ENCODE measurements at places on chromosomes 6 and 20.

DNA sequence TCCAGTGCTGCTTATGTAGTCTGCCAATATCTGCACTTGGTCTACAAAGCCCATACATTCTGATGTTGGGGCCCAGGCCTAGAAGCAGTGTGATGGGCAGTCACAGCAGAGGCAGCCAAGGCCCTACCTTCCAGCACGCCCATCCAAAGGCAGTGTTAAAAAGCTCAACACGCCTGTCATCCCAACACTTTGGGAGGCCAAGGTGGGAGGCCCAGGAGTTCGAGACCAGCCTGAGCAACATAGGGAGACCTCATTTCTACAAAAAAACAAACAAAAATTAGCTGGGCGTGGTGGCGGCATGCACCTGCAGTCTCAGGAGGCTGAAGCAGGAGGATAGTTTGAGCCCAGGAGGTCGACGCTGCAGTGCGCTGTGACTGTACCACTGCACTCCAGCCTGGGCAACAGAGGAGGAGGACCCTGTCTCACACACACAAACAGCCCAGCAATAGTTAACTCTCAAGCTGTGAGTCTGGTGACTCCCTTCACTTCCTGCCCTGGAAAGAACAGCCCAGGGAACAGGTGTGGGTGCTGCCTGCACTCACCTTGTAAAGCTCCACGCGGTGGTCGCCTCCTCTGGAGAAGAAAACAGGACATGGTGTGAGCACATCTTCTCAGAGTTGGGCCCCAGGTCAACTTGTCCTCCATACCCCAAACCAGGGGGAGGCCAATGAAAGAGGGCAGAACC lies 68.8 kb downstream of the PYGB start:
- DNase-seq = no peak

GRCh38 chr6:99780556-99780885 lies 173.9 kb downstream of the PRDM13 start:
- DNase-seq = no peak

GRCh38 chr6:138724015-138724414 lies 49.6 kb upstream of the CCDC28A start:
- DNase-seq = no peak

GRCh38 chr6:34992376-34992775 lies 103.3 kb downstream of the ANKS1A start:
- DNase-seq = no peak

- DNase-seq = no peak
Measured at GRCh38 chr6:123849406-123849805, 45.7 kb downstream of the NKAIN2 start.

GRCh38 chr6:19757036-19757435 lies 80.1 kb upstream of the ID4 start:
- no peak for DNase-seq

- no peak for DNase-seq
Measured at GRCh38 chr6:13098793-13099570, 229.4 kb downstream of the TBC1D7 start.

GRCh38 chr20:39504710-39505094 lies 542.6 kb downstream of the DHX35 start:
- no peak for DNase-seq

- DNase-seq = no peak
Measured at GRCh38 chr20:4135385-4136077, 120.2 kb upstream of the RNF24 start.

GRCh38 chr6:163192591-163192990 lies 221.9 kb upstream of the QKI start:
- DNase-seq = no peak

DNA sequence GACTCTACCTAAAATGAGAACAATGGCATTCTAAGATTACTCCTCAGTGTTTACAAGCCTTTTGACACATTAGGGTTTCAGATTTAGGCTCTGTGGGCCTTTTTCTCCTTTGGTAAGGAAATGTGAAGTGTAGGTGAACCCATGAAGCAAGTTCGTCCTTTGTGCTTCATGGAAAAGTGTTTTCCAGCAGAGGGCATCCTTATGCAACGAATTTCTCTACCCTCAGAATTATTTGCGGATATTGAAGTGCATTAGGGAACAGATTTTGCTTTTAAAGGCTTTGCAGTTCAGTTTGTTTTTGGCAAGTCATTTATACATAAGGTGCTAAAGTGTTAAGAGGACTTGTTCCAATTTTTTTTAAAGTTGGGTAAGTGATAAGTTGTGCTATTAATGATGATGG lies 55.7 kb upstream of the FERMT1 start:
- DNase-seq = peak; percentile 15

- no peak for DNase-seq
Measured at GRCh38 chr6:140124498-140124897, 750.0 kb upstream of the CITED2 start.

DNA sequence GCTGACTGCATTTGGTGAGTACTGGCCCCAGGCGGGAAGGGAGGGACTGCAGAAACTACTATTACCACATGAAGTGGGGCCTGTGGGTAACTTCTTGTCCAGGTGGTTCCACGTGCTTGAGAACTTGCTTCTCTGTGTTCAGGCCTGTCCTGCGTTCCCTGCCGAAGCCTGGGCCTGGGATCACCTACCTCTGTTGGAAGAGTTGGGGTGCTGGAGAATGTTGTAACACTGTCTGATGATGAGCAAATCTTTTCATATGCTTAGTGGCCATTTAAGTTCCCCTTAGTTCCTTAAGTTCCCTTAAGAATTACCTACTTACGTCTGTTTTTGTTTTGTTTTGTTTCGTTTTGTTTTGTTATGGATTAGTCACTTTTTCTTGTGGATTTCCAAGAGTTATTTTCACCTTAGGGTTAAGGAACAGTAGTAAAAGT lies 154.4 kb downstream of the DTNBP1 start:
- no peak for DNase-seq

GRCh38 chr6:33985313-33985751 lies 160.6 kb downstream of the GRM4 start:
- DNase-seq = no peak

DNA sequence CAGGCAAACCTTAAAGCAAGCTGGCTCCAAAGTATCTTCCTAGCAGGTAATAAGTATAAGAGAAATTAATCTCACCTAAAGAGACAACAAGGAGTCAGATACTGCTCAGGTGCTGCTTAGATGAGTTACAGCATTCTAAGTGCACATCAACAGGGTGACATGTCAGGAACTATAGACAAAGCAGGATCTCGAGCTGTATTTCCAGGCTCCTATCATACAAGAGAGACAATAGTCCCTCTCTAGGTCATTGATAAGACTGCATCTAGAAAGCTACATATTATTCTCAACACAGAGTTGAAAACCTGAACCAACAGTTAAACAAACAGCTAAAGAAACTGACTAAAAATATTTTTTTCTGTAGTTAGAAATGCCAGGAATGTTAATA lies 3.9 kb downstream of the PTPRK start:
- no peak for DNase-seq

DNA sequence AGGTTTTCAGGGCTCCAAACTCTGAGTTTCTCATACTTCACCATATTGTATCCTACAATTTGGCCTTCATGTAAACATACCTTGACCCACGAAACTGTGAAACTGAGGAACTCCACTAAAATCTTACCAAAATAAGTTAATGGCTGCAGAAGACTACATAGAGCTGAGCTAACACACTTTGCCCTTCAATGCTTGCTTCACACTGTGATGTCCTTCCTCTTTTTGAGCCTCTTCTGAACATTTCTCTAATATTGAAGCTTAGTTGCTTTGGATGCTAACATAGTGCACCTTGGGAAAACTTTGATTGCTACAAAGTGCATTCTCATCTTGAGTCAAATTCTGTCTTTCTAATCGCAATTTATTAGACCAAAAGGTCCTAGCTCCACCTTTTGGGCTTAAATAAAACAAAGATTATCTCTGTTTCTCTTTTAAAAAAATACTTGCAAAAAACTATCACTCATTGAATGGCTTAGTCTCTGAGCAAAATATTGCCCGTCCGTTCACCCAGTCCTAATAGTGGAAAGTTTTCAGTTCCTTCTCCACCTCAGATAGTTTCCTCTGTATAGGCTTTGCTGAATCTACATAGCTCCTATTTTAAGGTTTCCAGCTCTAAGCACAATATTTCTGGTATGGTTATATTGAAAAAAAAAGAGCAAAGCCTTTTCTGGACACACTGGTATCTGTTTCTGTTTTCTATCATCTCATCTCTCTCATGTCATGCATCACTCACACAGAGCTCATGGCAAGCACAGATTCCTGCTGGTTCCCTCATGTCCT lies 494.6 kb downstream of the RFPL4B start:
- DNase-seq = no peak

GRCh38 chr6:83884523-83884922 lies 25.0 kb downstream of the CYB5R4 start:
- no peak for DNase-seq

- no peak for DNase-seq
Measured at GRCh38 chr6:110020888-110021287, 42.8 kb downstream of the GPR6 start.

- no peak for DNase-seq
Measured at GRCh38 chr20:991850-992249, 10.3 kb downstream of the RSPO4 start.

- no peak for DNase-seq
Measured at GRCh38 chr20:36493051-36493800, 48.1 kb upstream of the MYL9 start.

- DNase-seq = peak; percentile 92
Measured at GRCh38 chr20:58471193-58472164, 43.7 kb downstream of the APCDD1L start.

DNA sequence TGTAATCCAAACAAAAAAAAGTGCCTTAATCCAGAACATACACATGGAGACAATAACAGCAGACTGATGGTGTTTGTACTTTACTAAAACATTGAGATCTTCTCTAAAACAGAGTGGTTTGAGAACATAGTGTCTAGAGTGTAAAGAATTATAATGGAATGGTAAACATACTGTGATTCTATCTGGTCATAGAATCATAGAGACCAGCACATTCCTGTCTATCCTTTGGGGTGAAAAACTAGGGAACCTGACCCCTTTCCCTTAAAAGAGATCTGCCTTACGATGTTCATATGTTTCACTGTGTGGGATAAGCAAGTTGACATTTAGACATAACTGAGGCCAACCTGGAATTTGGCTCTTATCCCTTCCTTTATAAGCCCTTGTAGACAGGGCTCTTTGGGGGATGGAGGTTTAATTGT lies 55.7 kb downstream of the TRMT11 start:
- DNase-seq = no peak

DNA sequence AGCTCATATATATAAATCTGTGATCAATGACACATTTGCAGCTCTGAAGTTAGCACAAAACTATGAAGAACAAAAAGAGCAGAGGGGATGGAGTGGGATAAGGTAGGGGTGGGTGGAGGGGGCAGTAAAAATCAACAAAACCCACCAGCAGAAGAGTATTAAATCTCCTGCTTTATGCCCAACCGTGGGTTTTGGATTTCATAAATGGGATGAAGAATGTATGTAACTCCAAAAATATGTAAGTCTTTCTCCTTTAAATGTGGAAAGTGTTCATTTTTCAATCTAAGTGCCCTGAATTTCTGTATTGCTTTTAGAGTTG lies 480.3 kb upstream of the MARCKS start:
- no peak for DNase-seq

- no peak for DNase-seq
Measured at GRCh38 chr6:79872986-79873385, 74.4 kb downstream of the ELOVL4 start.

GRCh38 chr6:110731898-110732297 lies 83.4 kb downstream of the CDK19 start:
- no peak for DNase-seq

DNA sequence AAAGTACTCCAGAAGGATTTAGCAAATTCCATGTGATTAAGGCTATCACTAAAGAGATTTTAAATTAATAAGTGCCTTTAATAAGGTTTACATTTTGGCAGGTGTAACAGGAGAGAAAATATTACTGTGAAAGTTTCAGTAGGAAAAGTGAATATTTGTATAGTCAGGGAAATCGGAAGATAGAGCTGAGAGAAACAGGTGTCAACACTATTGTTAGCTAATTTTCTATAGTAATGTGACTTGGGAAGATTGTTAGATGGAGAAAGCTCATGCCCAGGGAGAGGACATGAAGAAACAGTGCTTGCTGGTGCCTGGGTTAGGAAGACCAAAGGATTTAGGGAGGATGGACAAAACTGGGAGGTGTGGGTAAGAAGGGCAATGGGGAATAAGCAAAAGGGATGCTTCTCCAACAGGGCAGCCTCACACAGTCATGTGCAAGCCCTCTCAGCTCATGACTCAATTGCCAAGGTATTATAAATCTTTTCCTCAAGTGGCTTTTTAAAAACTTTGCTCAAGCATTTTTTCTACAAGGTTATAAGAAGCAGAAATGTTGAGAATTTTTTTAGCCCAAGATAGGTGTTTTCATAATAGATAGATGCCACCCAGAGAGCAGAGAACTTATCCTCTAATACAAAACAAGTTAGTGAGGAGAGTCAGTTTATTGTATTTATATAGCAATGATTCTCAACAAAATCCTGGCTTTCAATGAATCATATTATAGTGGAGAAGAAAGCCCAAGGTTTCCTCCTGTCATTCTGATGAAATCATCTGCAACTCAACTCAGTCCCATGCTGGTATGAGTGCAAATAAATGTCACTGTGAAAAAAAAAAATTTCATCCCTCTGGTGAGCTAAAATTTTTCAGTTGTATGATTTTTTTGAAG lies 325.2 kb upstream of the NT5E start:
- DNase-seq = no peak

DNA sequence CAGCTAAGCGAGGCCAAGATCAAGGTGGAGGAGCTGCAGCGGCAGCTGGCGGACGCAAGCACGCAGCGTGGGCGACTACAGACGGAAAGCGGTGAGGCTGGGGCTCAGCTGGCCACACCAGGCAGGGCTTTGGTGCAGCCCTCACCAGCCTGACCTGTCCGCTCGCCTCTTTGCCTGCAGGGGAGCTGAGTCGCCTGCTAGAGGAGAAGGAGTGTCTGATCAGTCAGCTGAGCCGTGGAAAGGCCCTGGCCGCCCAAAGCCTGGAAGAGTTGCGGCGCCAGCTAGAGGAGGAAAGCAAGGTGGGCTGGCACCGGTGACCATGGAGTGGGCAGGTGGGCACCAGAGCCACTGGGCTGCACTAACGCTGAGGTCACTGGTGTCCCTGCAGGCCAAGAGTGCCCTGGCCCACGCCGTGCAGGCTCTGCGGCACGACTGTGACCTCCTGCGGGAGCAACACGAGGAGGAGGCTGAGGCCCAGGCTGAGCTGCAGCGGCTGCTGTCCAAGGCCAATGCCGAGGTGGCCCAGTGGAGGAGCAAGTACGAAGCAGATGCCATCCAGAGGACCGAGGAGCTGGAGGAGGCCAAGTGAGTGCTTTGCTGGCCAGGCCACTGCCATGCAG lies 42.8 kb downstream of the MYH7B start:
- DNase-seq = no peak

DNA sequence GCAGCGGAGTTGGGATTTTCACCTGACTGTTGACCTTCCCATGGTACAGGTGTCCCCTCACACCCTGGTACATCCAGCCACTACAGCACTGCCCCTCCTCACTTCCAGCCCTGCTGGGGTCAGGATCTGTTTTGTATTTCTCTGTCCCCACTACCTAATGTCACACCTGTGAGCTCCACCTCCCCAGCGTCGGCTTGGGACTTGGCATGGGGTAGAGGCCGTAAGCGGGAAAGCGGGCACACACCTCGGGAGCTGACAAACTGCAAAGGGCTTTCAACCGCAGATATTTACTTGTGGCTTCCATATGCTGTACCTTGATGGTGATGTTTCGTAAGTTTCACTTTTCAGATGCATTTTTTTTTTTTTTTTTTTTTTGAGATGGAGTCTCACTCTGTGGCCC lies 5.4 kb upstream of the CCN5 start:
- no peak for DNase-seq

GRCh38 chr6:46612645-46613044 lies 40.0 kb downstream of the CYP39A1 start:
- DNase-seq = no peak
